Fibroblast of skin of right biceps (primary cell): ENCODE measurements at places on chromosomes 16 and 17.

GRCh38 chr17:66549311-66549704, 246.9 kb downstream of the PRKCA start:
- DNase-seq, result peak; percentile 97

DNA sequence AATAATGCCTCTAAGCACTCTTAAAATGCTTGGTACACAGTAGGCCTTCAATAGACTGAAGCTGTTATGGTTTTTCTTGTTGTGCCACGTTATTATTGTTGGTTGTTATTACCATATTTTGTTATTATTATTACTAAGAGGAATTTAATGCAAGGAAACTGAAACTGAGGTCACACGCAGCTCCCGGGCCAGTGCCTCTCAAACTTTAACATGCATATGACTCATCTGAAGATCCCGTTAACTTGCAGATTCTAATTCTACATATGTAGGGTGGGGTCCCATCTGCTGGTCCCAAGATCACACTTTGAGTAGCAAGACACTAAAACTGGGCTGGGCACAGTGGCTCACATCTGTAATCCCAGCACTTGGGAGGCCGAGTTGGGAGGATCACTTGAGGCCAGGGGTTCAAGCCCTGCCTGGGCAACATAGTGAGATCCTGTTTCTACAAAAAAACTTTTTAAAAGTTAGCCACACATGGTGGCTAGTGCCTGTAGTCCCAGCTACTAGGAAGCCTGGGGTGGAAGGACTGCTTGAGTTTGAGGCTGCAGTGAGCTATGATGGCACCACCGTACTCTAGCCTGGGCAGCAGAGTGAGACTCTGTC, 888 bp downstream of the ACSM5 start:
- no peak for DNase-seq

GRCh38 chr16:55250701-55251100, 73.3 kb upstream of the IRX6 start:
- DNase-seq, result peak; percentile 18

GRCh38 chr17:81580481-81580880, 28.3 kb upstream of the FAAP100 start:
- no peak for DNase-seq

DNA sequence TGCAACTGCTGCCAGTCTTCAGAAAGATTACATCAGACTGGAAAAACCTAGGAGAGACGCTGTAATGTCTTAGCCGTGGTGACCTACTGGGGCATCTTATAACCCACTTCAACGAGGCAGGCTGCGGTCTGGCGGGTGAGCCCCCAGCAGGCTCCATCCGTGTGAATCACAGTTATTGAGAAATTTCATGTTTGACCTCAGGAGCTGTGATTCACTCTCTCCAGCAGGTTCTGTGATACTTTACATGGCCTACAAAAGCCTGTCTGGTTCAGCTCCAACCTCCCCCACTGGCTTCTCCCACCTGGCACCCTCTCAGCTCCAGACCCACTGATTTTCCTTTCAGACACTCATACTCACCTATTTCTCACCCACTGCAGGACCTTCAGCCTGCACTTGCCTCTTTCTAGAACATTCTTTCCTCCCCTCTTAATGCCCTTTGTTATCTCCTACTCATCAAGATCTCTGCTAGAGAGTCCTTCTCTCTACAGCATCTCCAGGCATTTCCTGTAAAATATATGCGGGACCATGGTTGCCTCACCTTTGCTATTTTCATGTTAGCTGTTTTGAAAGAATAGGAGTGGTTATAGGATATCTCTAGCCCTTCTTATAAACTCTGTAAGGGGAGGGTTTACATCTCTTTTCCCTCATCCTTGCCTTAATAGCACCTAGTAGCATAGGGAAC, 227.9 kb downstream of the MAF start:
- DNase-seq, result peak; percentile 71

DNA sequence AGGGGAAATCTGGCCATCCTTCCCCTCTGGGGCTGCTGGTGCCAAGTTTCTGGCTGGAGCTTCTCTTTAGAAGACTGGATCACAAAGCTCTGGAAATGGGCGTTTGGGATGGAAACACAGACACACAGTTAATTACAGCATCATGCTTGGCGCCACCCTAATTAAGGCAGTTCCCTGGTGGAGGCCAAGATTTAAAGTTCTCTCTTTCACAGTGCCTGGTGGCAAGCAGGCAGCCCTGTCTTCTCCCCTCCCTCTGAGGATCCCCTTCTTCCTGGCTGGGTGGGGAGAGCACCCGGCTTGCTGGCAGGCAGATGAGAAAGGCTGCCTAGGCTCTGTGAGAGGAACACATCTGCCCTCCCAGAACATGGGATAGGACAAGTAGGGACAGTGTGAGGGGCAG, 59.0 kb upstream of the NKD1 start:
- no peak for DNase-seq

- DNase-seq, result peak; percentile 26
Measured at GRCh38 chr16:61435346-61435745, 600.9 kb downstream of the CDH8 start.

DNA sequence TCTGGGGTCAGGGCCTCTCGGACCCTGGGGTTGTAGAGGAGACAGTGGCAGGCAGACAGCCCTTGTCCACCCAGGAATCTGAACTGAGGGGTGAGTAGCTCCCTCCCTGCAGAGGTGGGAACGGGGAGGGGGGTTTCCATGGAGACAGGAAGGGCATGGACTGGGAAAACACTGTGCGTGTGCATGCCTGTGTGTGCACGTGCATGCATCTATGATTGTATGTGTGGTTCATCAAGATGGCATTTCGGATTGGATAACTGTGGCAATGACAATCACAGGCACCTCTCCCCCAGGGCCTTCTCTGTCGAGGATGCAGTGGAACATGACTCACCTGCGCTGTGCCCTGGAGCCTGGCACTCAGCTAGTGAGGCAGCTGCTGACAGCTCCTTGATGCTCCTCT, 6.1 kb upstream of the CD300C start:
- DNase-seq, result no peak

GRCh38 chr16:68283801-68284598, 19.7 kb downstream of the SLC7A6 start:
- DNase-seq, result no peak

DNA sequence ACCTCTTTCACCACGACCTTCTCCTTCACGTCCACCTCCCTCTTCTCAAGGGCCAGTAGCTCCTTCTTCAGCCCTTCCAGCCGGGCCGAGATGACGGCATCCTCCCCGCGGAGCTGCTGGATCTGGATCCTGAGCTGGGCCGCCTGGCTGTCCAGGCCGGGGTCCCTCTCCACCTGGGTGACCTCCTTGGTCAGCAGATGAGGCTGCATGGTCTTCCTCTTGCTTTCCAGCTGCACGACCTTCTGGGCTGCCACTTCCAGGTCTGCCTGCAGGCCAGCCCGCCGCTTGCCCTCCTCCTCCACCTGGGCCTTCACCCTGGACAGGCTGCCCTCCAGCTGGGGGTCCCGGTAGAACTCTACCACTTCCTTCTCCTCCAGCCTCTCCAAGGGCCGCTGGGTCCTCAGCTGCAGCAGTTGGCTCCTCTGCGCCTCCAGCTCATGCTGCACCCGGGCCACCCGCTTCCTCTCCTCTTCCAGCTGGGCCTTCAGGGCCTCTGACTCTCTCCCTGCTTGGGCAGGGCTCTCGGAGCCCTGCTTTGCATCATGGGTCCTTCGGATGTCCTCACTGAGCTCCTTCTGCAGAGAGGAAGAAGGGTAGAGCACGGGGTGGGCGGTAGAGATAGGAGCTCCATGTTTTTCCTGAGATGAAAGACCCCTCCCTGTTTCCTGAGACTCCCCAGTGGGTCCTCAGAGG, 9.5 kb downstream of the CDK3 start:
- no peak for DNase-seq

GRCh38 chr16:70320121-70320520, 21.1 kb downstream of the DDX19B start:
- DNase-seq, result no peak

DNA sequence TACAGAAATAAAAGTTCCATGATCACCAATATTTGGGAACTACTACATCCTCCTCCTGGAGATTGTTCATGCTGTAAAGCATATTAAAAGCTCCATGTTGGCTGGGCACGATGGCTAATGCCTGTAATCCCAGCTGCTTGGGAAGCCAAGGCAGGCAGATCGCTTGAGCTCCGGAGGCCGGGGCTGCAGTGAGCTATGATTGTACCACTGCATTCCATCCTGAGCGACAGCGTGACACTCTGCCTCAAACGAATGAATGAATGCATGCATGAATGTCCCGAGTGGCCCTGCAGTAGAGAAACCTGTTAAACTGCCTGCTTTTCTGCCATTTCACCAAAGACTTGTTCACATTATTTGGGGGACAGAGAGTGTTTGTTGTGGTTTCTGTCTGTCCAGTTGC, 15.0 kb downstream of the CNEP1R1 start:
- DNase-seq, result no peak

GRCh38 chr17:32191306-32191705, 49.0 kb downstream of the RHOT1 start:
- peak; percentile 72 for DNase-seq

DNA sequence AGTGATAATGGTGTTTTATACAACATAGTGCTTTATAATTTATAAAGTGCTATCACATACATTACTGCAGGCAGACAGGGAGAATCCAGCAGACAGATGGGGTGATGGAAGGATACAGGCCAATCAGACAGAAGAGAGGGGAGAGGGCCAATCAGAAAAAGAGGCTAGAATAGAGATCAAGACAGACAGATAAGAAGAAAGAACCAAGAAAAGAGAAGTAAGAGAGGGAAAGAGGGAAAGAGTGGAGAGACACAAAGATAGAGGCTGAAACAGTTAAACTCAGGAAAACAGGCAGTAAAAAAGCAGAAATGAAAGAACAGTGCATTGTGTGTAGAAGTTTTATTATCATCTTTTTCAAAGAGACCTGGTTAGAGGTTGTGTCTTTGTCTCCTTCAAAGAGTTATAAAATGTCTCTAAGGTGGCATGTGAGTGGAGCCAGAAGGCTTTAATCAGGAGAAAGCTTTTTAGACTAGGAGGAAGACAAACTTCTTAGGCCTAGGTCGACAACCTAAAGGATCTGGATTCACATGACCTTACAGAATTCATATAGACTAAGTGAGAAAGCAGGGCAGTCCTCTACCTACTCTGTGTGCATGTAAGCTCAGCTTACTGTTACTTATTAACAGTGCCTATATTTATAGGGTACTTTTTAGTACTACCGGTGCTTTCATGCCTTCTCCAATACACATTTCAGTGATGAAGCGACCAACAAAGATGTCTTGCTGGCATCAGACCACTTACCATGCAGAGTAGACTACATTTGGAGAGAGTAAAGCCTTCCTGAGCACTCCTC, 8.3 kb upstream of the CHD3 start:
- no peak for DNase-seq

DNA sequence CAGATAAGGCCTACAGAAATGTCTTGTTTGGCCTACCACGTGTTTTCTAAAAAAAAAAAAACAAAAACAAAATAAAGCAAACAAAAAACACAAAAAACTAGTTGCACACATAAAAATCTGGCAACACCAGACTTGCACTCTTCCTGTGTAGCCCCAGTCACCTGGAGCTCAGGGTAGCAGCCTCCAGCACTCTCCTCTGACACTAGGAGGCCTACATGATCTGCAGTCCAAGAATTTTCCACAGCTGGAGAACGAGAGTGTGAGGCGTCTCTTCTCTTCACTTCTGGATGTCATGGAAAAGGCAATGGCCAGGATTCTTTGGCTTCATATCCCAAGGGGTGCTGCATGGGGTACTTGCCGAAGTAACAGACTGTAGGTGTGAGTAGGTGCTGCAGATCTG, 310.2 kb upstream of the SALL1 start:
- no peak for DNase-seq
